ENCODE measurements at places on chromosomes 11 and 22.

DNA sequence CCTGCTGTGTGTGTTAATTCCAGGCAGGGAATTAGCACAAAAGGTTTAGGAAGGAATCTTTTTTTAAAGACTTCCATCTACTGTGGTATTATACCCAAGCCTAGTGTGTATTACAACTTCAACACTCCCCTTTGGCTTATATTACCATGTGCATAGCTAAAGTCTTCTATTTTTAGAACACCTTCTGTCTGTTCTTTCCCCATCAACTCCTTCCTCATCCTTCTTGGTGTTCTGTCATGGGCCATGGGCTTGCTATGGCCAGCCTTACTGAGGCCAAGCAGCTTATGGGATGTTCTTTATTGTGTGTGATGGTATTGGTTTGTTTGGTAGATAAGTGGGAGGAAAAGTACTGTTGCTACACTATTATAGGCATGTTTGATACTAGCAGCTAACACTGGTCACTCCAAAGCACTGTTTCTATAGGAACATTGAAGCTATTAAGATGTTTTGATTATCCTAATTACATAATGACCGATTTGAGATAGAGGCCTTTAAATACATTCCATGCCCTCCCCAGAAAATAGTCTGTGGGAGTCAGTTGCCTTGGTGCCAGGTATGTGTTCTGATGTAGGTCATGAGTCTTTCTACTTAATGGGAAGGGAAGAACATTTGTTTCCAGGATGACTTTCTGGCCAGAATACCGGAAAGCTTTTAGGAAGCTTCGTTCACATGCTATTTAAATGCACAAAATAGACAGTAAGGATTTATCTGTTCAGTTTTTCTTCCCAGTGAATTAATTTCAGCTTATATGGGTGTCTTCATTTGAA, 16.5 kb downstream of the MCAM start:
- DNase-seq = no peak

GRCh38 chr22:47565607-47566006, 803.2 kb downstream of the TBC1D22A start:
- no peak for DNase-seq

DNA sequence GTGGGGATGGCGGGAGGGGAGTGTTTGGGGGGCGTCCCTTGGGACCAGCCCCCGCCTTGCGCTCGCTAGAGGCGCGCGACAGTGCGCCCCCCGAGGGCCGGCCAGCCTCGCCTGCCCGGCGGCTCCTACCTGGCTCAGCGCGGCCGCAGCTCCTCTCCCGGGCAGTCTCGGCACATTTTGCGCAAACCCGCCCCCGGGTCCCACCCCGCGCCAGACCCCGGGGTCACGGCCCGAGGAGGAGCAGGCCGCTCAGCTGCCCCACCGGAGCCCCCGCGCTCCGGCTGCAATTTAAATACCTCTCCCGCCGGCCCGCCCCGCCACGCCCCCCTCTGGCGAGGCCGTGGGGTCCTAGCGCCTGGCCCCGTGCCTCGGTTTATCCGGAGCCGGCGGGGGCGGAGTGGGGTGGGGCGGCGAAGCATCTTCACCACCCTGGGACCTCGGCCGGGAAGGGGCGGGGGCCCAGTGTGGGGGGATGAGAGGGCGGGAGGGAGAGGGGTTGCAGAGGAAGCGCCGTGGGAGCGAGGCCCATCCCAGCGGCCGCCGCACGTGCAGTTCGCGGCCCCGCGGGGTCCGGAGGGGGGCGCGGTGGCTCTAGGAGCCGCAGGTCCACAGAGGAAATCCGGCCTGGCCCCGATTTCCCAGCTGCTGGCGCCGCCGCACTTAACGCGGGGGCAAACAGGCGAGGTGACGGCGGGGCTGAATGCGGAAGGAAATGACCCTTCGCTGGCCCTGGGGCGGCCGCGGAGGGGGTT, at the start of gene LRRC32:
LRRC32 (minus strand) TSS at position 263 of the 752 bp plus-strand sequence. CDS start 4,793 bp downstream, outside the sequence.
- DNase-seq = peak; percentile 25

DNA sequence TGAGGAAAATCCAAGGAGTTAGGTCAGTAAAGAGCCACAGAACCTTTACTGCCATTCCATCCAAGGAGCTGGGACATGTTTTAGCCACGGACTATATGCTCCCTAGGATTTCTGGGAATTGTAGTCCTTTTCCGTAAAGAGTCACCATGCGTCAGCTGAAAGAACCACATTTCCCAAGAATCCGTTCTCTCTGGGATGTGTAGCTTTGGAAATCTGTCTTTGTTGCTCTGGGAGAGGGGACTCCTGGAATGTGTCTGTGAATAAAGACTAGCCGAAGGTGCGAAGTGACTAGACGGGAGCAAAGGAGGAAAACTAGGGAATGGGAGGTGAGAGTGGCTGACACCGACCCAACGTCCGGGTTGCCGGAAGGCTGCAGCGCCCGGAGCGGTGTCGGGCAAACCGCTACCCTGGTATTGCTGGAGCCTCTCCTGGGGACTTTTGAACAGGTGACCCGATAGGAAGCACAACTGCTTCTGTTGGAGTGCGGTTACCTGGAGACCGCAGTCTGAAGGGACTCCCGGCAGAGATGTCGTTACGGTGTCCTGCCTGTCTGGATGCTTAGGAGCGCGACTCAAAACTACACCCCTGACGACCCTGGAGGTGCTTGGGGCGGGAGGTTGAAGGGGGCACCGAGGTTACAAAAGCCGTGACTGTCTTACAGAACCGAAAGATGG, at the start of gene IFTAP:
IFTAP (plus strand) TSS at position 187 of the 674 bp plus-strand sequence. CDS start 15,602 bp downstream, outside the sequence.
- DNase-seq = peak; percentile 8

GRCh38 chr11:109041876-109042275, 377.0 kb downstream of the DDX10 start:
- DNase-seq = no peak
